OCI-M1 (cell line): ENCODE measurements at places on chromosomes 13 and 19.

- peak; percentile 35 for DNase-seq
These were observed 11.6 kb downstream of the MIR17HG start for GRCh38 chr13:91359111-91359510.

- DNase-seq = no peak
These were observed 10.0 kb downstream of the SLC7A9 start for GRCh38 chr19:32859591-32859990.

- no peak for DNase-seq
These were observed 6.3 kb downstream of the SIGLEC10 start for GRCh38 chr19:51410950-51411748.

DNA sequence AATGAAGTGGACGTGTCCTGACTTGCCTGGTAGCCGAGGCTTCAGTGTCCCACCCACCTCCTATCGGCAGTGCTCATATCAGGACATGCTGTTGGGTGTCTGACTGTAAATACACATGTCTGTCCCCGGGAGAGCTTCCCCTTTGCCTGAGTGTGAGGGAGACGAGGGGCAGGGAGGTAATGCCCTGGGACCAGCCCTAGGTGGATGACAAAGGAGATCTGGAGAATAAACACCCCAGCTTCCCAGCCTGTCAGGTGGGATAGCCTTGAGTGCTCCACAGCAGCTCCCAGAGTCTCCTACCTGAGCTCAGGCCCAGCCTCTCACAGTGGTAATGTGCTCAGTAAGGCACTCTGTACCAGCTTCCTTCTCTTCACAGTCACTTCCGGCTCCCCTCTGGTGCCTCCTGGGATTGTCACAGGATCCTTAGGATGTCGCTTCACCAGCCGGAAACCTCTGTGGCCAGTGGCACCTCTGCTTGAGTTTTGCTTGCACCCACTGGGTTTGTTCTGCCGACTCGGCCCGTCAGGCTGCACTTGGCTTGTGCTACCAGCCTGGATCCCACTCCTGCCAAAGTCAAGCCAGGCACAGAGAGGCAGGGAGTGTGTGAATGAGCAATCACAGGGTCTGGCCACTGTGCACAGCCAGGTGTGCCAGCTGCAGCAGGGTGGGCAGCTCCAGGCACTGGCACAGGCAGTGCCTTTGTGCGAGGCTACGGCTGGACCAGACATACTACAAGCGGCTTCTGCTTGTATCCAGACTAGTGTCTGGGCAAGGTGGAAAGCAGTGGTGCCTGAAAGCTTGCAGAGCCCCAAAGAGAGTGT, 54.4 kb upstream of the RGCC start:
- DNase-seq = no peak

GRCh38 chr19:30153326-30154210, 211.5 kb downstream of the URI1 start:
- DNase-seq = no peak

DNA sequence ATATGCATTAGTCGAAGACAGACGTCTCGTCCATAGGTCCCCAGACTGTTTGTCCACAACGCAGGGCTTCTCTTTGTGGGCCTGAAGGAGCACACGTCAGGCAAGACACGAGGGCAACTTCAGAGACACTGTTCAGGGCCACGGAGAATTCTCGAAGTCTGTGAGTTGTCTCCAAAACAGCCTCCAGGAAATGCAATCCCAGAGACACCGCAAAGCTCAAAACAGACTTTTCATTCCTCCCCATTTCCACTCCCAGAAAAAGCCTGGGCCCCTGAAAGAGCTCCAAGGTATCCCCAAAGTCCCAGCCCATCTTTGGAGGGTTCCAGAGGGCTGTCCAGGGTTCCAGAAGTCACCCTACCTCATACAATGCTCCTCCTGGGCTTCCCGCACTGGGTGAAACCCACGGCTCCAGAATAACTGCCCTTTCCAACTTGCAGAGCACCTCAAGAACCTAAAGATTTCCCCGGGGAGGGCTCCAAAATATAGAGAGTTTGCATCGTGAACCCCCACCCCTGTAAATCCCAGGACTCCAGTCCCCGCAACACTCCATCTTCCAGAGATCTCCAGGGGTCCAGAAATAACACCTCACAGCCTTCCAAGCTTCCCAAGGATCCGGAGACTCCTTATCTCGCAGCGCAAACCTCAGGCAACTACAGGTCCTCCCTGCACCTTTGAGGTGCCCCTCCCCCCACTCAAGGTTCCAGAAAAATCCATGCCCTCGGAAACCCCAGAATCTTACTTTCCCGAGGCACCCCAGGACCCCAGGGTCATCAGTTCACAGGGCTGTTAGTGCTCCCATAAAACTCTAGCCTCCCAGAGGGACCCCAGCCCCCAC, 687 bp upstream of the FTL start:
- peak; percentile 69 for DNase-seq

DNA sequence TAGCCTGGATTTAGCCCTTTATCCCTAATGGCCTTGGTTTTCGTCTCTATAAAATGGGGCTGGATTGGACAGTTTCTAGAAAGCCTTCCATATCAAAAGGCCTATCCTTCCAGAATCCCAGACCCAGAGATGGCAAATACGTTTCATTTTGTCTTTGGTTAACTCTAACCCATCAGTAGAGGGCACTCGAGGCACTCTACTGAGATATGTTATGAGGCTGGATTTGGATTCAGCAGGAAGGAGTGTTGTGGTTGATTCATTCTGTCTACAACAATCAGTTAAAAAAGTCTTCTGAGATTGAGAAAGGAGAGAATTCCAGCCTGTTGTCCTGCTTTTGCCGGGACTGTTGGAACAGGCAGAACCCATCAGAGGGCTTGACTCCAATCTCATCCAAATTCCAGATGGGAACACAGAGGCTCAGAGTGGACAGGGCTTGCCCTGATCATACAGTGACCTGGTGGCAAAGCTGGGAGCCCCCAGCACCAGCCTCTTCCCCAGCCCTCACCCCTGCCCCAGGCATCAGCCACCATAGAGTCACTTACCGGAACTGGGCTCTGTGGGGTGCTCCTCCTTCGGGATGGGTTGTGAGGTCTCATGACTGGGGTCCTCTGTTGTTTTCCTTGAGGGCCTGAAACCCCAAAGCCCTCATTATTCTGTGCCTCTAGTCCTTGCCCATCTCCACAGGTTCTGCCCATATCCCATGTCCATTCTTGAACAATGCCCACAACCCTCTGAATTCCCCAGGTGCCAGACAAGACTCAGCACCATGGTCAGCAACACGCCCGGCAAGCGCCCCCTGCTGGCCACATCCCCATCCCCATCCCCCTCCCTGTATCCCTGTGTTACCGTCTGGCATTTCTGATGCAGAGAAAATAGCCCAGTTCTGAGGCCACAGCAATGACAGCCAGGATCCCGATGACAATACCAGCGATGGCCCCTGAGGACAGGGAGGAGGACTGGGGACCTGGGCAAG, 12.3 kb upstream of the ZNF180 start:
- peak; percentile 79 for DNase-seq

DNA sequence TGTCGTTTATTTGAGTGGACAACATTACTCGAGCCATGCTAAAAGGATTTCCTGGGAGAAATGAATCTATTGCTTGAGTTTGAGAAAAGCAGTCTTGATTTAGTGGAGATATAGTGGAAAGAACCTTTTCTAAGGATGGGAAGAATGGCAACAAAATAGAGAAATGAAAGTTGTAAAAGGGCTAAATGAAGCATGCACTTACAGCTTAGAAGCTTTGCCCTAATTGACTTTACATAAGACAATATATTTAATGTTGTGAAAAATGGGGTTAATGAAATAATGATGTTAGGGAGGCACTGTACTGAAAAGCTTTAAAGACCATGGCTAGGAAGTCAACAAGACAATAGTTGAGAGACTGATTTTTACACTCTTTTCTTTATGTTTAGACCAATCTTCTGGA, 35.4 kb downstream of the SLC10A2 start:
- DNase-seq = no peak

DNA sequence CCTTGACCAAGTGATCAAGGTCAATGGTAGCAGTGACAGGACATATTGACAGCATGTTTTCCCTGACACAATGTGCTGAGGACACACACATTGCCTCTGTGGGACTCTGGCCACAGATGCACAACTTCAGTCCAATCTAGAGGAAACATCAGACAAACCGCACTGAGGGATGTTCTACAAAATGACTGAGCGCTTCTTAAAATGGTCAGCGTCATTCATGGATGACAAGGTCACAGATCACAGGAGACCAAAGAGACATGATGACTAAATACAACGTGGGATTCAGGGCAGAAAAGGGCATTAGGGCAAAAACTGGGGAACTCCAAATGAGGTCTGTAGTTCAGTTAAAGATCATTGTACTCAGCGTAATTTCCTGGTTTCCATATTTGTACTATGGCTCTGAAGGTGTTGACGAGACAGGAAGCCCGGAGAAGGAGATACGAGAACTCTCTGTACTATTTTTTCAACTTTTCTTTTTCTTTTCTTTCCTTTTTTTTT, 20.6 kb downstream of the PBX4 start:
- peak; percentile 82 for DNase-seq

GRCh38 chr13:51626749-51627148, 42.5 kb downstream of the WDFY2 start:
- no peak for DNase-seq

DNA sequence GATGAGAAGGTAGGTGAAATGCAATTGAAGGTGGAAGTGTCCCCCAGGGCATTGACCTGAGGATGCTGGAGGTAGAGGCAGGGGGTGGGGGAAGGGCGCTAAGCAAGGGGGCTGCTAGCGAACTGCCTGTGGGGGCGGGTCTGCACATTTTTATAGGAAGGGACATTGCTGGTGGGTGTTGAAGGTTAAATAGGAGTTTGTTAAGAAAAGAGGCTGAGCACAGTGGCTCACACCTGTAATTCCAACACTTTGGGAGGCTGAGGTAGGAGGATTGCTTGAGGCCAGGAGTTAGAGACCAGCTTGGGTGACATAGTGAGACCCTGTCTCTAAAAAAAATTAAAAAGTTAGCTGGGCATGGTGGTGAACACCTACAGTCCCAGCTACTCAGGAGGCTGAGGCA, 5.5 kb upstream of the ACP4 start:
- DNase-seq = no peak

- no peak for DNase-seq
These were observed 15.7 kb downstream of the ZNF66 start for GRCh38 chr19:20791806-20792205.

DNA sequence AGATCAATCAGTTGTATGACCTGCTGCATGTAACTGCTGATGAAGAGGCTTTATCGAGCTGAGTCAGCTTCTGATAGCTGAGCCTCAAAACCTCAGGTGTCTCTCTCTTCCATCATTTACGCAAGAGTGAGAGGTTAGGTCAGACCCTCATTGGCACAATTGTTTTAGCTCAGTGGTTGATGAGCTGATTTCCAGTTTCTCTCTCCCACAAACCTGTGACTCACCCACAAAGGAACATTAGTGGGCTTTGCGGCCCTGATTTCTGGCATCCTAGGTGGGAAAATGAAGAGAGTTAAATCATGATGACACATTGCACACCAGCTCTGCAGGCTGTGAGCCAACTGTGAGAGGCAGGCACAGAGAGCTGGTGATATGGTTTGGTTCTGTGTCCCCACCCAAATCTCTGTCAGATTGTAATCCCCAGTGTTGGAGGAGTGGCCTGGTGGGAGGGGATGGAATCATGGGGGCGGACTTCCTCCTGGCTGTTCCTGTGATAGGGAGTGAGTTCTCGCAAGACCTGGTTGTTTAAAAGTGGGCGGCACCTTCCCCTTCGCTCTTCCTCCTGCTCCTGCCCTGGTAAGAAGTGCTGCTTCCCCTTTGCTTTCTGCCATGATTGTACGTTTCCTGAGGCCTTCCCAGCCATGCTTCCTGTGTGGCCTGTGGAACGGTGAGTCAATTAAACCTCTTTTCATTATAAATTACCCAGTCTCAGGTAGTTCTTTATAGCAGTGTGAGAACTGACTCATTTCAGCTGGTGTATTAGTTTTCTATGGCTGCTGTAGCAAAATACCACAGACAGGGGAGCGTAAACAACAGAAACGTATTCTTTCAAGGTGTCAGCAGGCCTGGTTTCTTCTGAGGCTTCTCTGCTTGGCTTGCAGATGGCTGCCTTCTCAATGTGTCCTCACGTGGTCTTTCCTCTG, 33.5 kb upstream of the TMTC4 start:
- no peak for DNase-seq

- DNase-seq = peak; percentile 11
These were observed 5.8 kb upstream of the ONECUT3 start for GRCh38 chr19:1747285-1748114.

DNA sequence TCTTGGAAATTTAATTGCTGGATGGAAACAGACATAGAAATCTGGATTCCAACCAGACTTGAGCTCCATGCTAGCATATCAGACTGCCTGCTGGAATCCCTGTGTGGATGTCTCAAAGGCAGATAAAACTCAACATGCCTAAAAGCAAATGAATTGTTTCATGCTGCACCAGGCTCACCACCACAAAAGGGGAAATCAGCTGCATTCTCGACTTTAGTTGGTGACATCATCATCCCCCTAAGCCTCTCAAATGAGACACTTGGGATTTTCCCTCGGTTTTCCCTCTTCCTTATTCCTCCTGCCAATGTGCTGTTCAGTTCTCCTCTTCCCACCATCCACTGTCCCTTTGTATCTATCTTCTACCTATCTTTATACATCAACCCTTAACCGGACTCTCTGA, 134.3 kb downstream of the ZDHHC20 start:
- no peak for DNase-seq

DNA sequence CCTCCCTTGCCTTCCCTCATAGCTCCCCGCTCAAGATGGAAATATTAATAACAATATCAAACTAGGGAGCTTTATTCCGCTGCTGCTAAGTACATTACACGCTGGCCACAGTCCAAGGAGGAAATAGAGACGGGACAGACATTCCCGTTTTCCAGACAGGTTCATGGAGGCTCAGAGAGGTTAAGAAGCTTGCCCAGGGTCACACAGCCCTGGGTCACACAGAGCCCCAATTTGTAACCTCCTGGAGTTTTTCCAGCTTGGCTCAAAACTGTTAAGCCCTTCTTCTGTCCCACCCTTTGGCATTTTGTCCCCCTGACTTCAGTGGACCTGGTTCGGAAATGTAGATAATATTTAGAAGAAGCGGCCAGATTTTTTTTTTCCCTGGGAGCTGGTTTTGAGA, 2.0 kb downstream of the BICRA start:
- DNase-seq = no peak

DNA sequence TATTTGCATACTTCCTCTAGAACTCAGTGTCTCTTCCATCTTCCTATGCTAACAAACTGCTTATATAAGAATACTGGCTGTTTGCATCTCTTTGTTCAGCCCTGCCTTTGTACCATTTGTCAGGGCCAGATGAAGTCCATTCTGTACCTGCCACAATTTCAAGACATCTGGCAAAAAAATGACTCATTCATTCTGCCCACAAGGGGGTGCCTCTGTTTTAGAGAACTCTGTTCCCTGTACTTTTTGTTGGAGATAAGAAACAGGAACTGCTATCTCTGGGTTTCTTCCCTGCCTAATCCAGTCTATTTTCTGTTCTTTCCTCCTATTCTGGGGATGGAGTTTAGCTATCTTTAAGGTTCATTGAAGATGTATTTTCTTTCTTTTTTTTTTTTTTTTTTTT, 23.0 kb downstream of the ZNF568 start:
- peak; percentile 82 for DNase-seq

GRCh38 chr19:5358173-5358800, 17.7 kb upstream of the PTPRS start:
- DNase-seq = peak; percentile 65

DNA sequence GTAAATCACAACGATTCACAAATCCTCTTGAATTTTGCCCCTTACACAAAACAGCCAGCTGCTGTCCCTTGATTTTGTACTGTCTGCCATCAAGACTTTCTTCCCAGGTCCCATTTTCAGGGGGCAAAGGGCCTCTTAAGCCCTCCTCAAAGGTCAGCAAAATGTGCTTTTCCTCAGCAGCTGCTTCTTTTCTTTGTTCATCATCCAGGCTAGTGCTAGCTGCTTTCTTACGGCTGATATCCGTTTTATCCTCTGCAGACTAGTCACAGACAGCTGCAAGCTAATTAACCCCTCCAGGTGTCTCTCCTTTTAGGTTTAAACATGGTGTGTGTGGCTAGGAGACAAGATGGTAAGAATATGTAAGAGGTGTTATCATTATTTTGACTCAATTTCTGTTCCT, 90.9 kb downstream of the NALCN start:
- DNase-seq = no peak
